ENCODE measurements at places on chromosomes 1 and 21.

GRCh38 chr1:182589520-182589919 is 464 bp upstream of the RNASEL start:
- no peak for DNase-seq

- no peak for DNase-seq
Measured at GRCh38 chr1:15727424-15727823, 8.6 kb upstream of the SLC25A34 start.

GRCh38 chr1:236748268-236748870 is 46.7 kb upstream of the MTR start:
- DNase-seq = no peak

GRCh38 chr1:232751393-232752140 is 53.6 kb upstream of the MAP10 start:
- no peak for DNase-seq

DNA sequence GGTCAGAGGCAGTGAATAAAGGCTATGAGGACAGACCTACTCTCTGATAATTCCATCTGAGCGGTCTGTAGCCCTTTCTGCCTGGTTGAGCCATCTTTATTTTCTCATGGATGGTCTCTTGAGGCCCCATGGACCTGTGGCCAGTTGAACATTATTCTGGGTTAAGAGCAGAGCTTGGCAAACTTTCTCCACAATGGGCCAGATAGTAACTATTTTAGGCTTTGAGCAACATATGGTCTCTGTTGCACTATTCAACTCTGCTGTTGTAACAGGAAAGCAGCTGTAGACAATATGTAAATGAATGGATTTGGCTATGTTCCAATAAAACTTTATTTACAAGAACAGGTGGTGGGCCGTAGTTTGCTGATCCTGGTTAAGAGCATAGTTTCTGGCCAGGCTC is 62.7 kb downstream of the KAZN start:
- DNase-seq = no peak

DNA sequence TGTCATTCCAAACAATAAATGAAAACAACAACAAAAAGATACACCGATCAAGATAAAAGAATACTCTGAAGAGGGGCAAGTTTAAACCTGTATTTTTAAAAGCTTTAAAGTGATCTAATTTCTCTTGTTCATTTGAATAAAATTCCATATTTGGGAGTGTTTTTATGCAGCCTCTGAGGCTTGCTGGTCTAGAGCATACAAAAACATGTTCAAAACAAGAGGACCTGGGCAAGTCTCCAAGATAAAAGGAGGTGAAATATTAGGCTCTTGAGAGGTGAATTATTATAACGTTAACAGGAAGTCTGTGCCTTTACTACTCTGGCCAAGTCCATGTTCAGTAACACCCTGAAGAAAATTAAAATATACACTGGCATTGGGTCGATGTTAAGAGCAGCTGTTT is 20.1 kb downstream of the URB1 start:
- no peak for DNase-seq

DNA sequence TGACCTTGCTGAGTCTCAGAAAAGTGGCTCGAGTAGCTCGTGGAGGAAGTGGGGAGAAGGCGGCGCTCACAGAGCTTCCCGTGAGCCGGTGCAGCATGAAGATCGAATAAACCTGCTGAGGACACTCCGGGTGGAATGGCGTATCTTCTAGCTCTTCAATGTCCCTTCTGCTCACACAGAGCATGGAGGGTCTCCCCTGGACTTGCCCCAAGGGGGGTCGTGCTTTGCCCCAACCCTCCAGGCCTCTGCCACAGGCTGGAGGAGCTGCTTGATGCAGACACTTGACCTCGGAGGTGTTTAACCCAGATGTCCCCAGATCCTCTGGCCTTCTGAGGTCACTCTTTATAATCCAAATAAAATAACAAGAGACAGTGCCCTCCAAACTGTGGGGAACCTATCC is 2.2 kb upstream of the KRTAP10-12 start:
- DNase-seq = no peak

DNA sequence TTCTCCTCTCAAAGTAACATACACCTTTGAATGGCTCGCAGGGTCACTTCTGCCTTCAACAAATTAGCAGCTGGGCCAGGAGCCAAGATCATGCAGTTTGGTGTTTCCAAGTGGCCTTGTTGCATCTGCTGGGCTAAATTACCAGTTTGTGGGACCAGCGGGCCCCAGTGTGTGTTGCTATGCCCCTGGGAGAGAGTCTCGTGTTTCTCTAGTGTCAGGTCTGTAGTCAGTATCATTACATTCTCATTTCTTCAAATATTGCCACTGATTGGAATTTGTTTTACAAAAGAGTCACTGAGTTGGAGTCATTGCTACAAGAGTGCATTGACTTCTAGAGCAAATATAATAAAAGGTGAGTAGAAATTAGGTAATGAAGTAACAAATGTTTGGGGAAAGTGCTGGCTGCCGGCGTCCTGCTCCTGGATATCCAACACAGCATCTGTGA is 35.5 kb downstream of the RHOU start:
- no peak for DNase-seq

GRCh38 chr1:234759888-234760287 is 149.9 kb upstream of the IRF2BP2 start:
- no peak for DNase-seq

GRCh38 chr1:97571760-97572159 is 349.1 kb downstream of the DPYD start:
- DNase-seq = no peak

DNA sequence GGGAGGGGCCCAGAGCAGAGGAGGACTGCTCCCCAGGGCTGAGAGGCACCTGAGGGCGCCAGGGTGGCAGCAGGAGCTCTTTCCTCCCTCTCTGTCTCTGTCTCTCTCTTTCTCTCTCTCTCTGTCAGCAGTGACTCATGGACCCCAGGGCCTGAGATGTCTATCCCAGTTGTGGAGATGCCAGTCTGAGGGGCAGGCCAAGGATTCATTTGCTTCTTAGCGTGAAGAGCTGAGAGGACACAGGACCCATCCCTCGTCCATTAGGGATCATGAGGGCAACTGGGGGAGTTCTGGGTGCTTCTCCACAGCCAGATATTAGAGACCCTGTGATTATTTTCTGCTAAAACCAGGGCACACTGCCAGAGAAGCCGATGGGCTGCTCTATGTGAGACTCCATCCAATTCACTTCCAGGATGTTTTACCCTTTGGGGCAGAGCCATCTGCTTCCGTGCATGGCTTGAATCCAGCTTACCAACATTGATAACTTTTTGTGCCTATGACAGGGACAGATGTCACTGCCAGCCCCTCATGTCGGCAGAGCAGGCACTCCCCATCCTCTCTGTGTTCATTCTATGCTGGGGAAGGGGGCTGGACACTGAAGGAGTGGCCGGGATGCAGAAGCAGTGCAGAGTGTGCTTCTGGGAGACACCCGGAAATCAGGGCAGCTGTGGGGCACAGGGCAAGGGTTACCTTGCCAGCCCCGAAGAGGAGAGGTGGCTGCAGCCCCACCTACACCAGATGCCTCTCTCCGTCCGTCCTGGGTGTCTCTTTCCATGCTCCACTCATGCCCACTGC is 4.1 kb upstream of the PCBP3 start:
- DNase-seq = no peak

GRCh38 chr1:201648907-201649721 is 110.2 kb downstream of the NAV1 start:
- no peak for DNase-seq
